ENCODE measurements at places on chromosomes 13 and 19.

DNA sequence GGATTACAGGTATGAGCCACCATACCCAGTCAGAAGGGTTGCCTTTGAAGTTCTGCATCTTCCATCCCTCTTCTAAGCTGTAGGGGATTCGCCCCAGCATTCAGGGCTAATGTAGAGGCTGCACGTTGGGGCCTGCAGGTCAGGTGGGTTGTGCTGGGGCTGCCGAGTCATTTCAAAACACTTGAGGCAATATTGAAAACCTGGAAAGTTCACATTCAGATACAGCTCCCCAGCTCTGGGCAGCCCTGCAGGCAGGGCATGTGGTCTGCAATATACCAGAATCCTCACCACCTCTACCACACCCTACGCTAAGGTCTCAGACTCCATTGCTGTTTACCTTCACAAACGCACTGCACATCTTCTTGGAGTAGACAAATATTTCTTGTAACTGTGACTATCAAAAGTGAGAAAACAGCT is 24.6 kb downstream of the CCNE1 start:
- peak; percentile 88 for DNase-seq

- no peak for DNase-seq
Observed at GRCh38 chr19:22263121-22263520, 23.1 kb upstream of the ZNF729 start.

- no peak for DNase-seq
Observed at GRCh38 chr13:30509254-30510050, 43.7 kb upstream of the HMGB1 start.

- no peak for DNase-seq
Observed at GRCh38 chr13:41284512-41285288, 21.3 kb upstream of the MTRF1 start.

DNA sequence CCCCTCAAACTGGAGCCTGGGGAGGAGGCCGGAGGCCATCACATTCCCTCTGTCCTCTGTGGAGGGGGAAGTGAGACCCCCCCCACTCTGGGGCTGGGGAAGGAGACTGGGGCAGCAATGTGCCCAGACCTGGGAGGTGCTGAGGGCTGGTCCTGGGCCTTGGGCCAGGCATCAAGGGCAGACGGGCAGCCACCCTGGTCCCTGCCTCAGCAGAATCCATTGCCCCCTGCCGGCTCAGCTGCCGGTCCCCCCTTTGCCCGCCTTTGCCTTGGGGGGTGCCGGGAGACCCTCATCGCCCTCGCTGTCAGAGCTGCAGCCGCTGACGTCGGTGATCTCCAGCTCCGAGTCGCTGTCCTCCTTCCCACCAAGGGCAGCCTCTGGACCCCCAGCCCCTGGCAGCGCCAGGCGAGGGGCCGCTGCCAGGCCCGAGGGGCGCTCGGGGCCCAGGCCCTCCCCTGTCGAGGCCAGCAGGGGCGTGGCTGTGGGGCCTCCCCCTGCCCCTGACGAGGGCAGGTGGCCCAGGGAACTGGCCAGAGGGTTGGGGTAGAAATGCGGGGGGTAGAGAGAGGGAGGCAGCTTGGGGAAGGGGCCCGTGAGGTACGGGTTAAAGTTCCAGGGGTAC is 20.1 kb downstream of the ERFL start:
- DNase-seq, result no peak

Measured in activated CD4-positive, alpha-beta T cell treated with anti-CD3 and anti-CD28 coated beads, Interleukin-2, amount 50 U/mL, for 16 hours (primary cell).